NCI-H2107 (cell line): ENCODE measurements at places on chromosomes 7 and 10.

- DNase-seq = no peak
These were observed 38.3 kb upstream of the SRGN start for GRCh38 chr10:69049566-69049961.

DNA sequence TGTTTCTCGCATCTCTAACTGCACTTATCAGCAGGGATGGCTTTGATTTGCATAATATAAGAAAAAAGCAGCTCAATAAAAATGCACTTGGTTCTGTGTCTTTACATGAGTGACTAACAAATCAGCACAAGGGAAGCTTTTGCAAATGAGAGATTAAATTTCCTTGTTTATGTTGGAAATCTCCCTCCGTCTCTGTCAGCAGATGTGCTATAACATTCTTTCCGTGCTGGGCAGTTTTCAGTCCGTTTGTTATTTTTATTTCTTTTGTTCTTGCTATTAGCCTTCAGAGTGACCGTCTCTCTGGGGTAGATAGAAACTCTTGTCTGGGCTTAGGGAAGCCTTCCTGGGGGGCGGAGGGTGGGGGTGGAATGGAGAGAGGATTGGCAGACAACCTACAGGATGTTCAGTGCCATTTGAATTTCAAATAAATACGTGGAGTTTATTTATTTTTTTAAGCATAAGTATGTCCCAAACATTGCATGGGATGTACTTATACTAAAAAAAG lies 96.0 kb downstream of the GATA3 start:
- no peak for DNase-seq

DNA sequence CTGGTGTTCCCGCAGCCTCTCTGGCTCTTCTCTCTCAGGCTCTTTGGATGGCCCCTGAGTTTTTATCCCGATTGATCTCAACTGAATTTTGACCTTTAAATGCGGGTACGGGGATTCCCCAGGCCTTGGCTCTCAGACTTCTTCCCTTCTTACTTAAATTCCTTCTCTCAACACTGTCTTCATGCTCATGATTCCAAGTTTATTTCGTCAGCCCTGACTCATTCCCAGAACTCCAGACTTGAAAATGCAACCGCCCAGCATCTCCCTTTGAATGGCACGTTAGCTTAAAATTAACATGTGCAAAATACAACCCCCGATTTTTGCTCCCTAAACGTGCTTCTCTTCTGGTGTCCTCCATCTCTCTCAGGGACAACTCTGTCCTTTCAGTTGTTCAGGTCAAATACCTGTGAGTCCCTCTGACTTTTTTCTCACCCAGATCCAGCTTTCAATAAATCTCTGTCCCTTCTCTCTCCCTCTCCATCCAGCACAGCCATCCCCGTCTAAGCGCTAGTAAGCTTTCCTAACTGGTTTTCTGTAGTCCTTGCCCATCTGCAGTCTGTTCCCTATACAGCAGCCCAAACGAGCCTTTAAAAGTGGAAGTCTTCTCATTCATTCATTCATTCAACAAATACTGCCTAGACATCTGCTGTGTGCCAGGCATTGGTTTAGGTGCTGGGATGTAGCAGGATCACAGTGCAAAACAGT lies 7.1 kb downstream of the HECW1 start:
- DNase-seq = no peak

DNA sequence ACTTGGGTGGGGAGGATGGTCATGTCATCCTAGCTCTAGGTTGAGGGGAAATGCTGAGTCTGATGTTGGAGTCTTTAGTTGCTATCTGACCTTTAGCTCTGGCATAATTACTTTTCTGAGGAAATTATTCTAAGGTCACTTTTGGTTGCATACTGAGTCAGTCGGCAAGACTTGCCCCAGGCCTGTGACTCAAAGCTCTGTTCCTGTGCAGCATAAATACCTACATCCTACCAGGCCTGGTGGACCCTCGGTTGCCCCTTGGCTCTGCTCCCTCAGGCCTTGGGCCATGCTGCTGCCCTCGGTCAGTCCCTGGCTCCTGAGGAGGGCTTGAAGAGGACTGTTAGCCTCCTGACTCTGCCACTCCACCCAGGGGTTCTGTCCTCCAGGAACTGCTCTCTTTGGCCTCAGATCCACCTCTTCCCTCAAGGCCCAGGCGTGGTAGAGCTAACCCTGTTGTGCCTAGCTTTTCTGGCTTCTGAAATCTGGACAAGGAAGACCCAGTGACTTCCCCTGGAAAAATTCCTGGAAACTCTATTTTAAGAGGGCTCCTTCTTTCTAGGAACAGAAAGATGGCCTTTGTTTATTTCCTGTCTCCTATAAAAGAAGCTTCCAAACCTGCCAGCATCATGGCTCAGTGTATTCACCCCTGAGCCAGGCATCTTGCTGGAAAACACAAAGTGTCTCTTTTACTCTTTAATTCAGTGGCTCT lies 71.2 kb downstream of the TMEM178B start:
- DNase-seq = no peak

GRCh38 chr10:36164556-36165504 lies 522.7 kb upstream of the FZD8 start:
- DNase-seq = no peak

- no peak for DNase-seq
These were observed 279.1 kb downstream of the BMPER start for GRCh38 chr7:34184466-34184865.

DNA sequence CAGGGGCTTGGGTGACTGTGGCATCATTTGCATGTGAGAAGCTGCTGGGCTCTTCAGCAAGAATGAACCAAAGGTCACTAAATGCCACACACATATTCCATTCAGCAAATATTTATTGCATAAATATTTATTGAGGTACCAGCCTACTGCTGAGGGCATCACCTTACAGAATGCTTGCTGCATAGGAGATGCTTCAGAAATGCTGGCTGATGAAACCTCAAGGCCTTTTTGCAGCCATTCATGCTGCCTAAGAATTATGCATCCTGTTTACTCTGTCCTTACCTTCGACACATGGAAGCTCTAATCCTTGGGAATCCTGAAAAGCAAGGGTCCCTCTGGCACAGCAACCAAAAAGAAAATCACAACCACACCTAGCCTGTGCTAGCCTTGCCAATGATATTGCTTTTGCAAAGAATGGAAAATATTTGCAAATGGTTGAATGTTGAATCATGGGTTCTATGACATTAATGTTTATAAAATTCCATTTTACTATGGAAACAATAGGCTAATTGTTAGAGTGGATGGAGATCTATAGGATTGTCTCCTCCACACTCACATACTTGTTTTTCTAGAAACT lies 79.6 kb downstream of the PCGF5 start:
- no peak for DNase-seq

GRCh38 chr7:131106681-131107336 lies 220.9 kb upstream of the MKLN1 start:
- DNase-seq = no peak

DNA sequence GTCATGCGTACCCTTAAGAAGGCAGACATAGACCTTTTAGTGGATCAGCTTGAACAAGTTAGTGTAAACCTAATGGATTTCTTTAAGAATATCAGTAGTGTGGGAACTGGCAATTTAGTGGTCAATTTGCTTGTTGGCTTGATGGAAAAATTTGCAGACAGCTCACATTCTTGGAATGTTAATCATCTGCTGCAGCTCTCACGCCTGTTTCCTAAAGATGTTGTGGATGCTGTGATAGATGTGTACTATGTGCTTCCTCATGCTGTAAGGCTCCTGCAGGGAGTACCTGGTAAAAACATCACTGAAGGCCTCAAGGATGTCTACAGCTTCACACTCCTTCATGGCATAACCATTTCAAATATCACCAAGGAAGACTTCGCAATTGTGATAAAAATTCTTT lies 103.4 kb downstream of the ABCA13 start:
- no peak for DNase-seq

- no peak for DNase-seq
These were observed 124.9 kb upstream of the CTTNBP2 start for GRCh38 chr7:117997862-117998825.

DNA sequence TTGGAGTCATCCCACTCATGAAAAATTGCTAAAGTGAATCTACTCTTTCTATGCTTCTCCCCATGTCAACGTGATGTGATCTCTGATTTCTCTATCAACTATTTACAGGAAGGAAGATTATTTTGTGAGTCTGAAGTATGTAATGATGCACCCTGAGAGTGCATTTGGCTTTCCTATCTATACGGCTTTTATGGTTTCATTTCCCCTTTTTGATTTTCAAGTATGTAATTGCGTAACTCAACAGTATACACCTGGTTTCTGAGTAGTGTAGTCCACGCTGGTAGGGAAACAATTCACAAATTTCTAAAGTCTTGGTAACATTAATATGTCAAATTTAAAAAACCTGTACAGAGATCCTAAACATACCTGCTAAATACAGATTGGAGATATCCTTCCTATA lies 194.7 kb upstream of the SEMA3A start:
- DNase-seq = no peak

GRCh38 chr10:127151541-127151940 lies 44.9 kb downstream of the INSYN2A start:
- DNase-seq = no peak

DNA sequence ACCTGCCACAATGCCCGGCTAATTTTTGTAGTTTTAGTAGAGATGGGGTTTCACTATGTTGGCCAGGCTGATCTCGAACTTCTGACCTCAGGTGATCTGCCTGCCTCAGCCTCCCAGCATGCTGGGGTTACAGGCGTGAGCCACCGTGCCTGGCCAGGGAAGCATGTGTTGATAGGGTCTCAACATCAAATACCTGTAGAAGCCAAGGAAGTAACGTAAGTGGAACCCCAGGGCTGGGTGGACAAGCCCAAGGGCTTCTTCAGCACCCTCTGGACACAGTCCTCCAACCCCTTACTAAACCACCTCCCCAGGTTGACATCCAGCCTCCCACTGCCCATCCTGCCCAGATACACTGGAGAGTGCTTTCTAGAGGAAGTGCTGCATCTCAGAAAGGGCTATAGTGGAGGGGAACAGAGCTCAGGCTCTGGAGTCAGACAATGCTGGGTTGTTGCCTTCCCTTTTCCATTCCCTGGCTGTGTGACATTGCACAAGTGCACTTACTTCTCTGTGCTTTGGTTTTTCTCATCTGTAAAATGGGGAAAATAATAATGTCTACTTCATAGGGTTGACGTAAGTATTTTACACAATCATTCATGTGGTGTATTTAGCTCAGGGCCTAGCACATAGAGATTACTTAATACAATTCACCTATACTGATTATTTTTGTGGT lies 73.9 kb upstream of the KAT6B start:
- DNase-seq = no peak

- no peak for DNase-seq
These were observed 87.6 kb downstream of the CARD11 start for GRCh38 chr7:2956076-2956475.

GRCh38 chr10:121099592-121099991 lies 248.4 kb downstream of the WDR11 start:
- no peak for DNase-seq

- no peak for DNase-seq
These were observed 252.6 kb downstream of the SEC23IP start for GRCh38 chr10:120145107-120145506.

DNA sequence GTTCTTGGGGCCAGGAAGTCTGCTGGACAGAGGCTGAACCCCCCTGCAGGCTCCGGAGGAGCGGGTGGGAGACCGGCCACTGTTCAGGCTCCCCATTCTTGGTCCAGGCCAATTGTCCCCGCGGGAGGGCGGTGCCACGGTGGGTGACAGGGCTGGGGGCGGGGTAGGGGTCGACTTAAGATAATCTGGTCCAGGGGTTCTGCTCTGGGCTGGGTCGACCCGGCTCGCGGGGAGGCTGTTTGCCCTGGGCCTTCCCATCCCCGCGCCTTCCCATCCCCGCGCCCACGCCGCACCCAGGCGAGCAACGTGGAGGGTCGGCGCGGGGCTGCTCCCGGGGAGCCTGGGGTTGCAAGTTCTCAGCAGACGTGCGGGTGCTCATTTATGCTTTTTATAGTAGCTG lies 7.3 kb upstream of the GLRX3 start:
- DNase-seq = no peak

DNA sequence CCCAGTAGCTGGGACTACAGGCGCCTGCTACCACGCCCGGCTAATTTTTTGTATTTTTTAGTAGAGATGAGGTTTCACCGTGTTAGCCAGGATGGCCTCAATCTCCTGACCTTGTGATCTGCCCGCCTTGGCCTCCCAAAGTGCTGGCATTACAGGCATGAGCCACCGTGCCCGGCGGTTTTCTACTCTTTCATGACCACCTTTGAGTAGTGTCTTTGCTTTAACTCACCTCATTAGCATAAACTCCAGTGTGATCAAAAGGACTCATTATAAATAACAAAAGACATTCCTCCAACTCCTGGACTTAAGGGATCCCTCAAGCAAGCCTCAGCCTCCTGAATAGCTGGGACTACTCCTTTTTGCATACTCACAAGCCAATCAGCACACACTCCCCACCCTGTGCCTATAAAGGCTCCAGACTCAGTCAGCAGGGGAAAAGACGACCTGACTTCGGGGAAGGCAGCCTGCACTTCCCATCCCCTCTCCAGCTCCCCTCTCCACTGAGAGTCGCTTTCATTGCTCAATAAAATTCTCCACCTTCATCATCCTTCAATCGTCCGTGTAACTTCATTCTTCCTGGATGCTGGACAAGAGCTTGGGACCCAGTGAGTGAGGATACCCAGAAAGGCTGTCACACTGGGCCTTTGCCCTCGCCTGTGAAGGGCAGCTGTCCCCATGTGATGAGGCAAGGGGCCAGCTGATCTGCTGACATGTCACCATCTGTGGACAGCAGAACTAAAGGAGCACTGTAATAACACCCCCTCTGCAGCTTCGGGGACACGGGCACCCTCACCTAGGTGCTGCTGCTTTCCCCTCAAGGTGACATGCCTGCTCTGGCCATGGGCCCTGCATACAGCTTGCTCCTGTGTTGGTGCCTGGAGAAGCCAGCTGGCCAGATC lies 35.0 kb upstream of the EIF4H start:
- no peak for DNase-seq
